ENCODE measurements at places on chromosomes 2 and 18.

DNA sequence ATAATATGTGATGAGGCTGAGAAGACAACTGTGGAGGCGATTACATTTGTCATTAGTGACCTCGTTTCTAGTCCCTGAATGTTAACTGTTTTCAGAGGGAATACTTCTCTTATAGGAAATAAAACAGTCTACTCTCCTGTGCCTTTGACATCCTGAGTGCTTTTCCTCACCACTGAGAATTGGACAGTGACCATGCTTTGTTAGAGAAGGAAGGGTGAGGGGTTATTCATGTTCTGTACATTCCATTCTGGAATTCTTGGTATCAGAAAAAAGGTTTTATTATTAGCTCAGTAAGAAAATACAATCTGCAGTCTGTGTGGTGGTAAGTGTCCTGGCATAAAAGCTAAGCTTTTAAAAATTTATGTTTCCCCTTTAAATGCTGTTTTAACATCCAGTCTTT, 58.8 kb downstream of the PARD3B start:
- no peak for DNase-seq

DNA sequence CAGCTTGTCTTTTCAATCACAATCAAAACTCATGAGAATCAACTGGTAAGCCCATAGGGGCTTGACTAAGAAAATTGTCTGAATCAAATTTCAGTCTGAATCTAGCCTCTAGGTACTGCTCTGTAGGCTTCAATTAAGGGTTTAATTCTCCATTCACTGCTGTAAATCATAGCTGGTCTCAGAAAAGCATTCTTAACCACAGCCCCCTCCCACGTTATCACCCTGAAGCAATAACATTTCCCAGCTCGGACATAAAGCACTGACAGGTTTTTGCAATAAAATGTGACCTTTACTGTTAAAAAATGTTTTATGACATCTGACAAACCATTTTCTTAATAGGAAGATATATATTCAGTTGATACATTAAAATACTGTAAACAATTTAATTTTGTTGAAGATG, 55.0 kb downstream of the LRP1B start:
- DNase-seq: no peak

GRCh38 chr2:184743096-184743495, 144.8 kb downstream of the ZNF804A start:
- no peak for DNase-seq

- DNase-seq: no peak
Observed at GRCh38 chr2:65456064-65456463, 23.7 kb upstream of the SPRED2 start.

- no peak for DNase-seq
Observed at GRCh38 chr18:80183273-80184050, 63.9 kb downstream of the PARD6G start.

- peak; percentile 53 for DNase-seq
Observed at GRCh38 chr18:6920099-6920955, 190.8 kb downstream of the ARHGAP28 start.

GRCh38 chr2:2913601-2914120, 464.0 kb downstream of the EIPR1 start:
- no peak for DNase-seq

DNA sequence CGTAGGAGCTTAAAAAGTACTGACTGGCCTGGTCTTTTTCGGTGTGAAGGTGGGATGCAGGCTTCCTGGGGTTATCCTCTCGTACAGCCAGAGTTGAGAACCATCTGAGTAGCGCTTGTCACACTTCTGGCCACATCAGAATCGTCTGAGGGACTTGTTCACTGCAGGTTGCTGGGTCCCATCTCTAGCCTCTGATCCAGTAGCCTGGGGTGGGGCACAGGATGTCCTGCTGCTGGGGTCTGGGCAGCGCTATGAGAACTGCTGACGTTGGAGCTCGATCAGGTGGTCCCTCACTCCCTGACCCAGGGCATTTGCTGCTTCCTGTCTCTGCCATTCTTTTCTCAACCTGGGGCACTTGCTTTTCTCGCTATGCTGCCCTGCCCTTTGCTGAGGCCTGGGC, 7.1 kb upstream of the IL1R2 start:
- DNase-seq: no peak

DNA sequence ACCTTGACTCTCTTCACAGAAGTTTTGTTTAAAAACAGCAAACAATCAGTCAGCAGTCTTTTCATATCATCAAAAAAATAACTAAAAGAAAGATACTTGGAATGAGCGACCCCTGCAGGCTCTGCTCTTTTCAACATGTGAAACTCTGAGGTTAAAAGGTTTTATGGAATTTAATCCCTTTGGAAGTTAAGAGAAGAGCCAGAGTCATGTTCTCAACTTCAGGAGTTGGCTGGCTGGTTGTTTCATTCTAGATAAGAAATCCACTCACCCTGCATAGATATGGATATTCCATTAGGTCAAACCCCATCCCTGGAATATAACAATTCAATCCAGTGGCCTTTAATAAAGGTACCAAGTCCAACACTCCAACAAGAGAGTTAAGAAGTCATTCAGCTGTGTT, 115.6 kb upstream of the RMDN2 start:
- DNase-seq: no peak

DNA sequence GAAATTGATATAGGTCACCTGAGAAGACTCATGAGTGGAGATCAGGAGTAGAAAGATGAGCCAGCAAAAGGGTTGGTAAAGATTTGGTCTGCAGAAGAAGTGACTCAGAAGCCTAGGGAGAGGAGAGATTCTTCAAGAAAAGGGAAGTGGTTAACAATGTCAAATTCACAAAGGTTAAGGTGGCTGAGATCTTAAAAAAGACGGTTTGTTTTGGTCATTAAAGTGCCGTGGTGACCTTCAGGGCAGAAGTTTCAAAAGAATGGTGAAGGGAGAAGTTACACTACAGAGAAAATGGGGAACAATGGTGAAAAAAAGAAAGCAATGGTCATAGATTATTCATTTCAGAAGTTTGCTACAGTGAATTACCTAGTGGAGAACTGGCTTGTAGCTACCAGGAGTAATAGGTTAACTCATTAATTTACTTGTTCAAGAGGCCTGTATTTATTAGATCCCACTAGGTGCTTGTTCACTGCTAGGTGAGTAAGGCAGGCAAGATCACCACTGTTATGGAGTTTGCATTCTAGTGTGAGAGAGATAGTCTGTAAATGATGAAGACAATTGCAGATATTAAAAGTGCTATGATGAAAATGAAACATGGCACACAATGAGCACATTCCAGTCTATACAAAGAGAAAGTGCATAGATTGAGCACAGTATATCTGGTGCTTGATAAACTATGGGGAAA, 43.0 kb downstream of the FBXO48 start:
- DNase-seq: no peak

GRCh38 chr2:28420722-28421121, 28.1 kb downstream of the FOSL2 start:
- no peak for DNase-seq

GRCh38 chr2:178630581-178630980, 150.3 kb downstream of the PLEKHA3 start:
- DNase-seq: no peak

DNA sequence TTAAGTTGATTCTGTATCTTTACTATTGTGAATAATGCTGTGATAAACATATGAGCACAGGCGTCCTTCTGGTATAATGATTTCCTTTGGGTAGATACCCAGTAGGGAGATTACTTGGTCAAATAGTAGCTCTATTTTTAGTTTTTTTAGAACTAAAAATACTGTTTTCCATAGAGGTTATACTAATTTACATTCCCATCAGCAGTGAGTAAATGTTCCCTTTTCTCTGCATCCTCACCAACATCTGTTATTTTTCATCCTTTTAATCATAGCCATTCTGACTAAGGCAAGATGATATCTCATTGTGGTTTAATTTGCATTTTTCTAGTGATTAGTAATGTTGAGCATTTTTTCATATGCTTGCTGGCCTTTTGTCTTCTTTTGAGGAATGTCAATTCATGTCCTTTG, 35.1 kb downstream of the PMS1 start:
- no peak for DNase-seq

GRCh38 chr2:142954493-142954892, 77.0 kb downstream of the KYNU start:
- DNase-seq: no peak

DNA sequence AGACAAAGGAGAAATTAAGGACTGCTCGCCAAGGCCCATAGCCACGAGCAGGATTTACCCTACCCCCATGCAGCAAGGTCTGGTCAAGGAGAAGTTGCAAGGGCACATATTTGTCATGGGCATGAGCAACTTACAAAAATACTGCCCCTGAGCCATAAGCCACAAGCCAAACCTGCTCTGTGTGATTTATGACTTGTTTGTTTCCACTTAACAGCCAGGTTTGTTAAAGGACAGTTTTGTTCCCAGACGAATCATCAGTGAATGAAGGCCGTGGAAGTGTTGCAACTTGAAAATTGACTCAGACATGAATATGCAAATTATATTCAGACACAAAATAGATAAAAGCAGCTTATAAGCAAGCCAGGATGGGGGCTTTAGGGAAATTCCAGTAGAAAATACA, 31.3 kb upstream of the EVA1A start:
- no peak for DNase-seq

DNA sequence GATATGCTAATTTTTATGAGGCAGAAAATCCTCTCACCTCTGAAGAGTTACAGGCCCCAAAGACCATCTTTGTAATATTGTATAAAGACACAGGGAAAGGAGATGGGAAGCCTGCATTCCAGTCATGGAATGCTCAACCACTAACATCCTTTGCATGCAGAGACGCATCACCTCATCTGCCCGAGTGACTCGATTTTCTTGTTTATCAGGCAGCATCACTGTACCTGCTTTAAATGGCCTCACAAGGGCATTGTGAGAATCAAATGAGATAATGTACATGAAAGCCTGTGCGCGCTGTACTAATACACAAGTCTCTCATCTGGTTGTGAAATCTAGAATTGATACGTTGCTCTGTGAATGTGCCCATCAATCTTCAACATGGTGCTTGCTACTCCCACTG, 10.2 kb upstream of the TMEM247 start:
- no peak for DNase-seq

GRCh38 chr2:73133566-73134197, 20.9 kb upstream of the RAB11FIP5 start:
- DNase-seq: no peak

GRCh38 chr18:8537400-8537799, 71.8 kb upstream of the RAB12 start:
- no peak for DNase-seq

DNA sequence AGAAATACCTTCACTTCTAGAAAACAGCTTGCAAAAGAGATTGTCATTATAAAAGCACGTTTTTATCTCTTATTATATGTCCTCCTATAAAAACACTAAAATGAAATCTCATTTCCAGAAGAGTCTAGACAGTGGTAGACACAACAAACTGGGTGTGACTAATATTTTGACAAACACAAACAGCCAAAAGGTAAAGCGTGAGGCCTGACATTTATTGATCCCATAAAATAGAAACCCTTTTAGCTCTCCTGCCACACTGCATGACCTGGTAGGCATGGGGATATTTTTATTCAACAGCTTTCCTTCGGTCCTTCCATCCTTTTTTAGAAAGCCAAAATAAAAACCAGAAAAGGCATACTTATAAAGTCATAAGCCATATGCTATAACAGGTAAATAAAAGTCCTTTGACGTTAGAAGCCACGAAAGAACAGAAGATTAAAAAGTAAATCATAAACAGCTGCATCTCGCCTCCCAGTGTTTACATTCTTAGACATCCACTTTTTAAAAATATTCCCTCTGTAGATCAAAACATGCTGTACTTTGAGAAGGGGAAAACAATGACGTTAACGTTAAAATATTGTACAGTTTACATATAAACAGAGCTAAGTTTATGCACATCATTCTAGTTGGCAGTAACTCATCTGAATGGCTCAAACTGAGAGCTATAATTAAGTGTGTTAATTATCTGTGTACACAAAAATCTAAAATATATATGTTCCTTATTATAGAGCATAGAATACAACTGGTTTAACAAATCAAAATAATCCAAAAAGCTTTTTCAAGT, 44.6 kb downstream of the IRS1 start:
- DNase-seq: no peak

DNA sequence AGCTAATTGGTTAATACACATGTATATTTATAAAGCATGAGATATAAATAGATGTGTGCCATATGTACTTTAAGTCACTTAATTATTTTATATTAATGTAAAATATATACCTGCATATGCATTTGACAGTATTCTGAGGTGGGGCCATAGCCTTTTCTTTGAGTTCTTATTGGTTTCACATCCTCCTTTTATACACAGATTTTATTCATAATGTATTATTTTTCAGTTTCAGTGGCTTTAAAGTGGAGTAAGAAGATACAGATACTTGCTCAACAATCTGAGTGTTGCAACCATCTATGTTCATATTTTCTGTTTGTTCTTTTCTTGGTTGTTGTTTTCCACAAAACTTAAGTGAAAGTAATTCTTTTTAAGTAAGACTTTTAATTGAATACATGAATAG, 436.5 kb downstream of the RND3 start:
- DNase-seq: no peak

DNA sequence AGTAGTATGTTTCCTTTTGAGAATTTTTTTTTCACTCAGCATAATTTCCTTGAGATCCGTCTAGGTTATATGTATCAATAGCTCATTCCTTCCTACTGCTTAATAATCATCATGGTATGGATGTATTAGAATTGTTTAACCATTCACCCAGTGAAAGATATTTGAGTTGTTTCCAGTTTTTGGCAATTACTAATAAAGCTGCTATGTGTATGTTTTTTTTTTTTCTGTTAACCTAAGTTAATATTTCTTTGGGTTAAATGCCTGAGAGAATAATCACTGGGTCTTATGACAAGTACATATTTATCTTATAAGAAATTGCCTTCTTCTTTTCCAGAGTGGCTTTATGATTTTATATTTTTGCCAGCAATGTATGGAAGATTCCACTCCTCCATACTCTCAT, 96.4 kb upstream of the ST6GAL2 start:
- no peak for DNase-seq

DNA sequence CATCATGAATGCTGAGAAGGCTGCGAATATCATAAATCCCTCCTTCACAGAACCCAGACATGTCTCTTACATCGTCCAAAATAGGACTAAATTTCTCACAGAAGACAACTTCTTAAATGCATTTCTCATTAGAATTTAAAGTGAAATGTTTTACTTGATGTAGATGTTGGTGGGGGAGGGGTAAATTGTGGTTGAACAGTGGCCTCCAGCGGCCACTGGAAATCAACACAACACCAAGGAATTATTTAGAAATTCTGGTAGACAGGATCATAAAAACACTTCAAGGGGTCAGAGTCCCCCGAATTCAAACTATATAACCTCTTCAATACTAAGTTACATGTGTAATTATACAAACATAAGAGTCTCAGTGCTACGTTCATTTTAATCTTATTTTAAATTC, 135.9 kb downstream of the ABCA12 start:
- DNase-seq: no peak
